ENCODE measurements at places on chromosomes 13 and 19.
A peak's percentile ranks its signal among the peaks of the same experiment; 100 is the strongest.

GRCh38 chr13:30679483-30680330 is 55.6 kb upstream of the ALOX5AP start:
- DNase-seq: peak; percentile 39

DNA sequence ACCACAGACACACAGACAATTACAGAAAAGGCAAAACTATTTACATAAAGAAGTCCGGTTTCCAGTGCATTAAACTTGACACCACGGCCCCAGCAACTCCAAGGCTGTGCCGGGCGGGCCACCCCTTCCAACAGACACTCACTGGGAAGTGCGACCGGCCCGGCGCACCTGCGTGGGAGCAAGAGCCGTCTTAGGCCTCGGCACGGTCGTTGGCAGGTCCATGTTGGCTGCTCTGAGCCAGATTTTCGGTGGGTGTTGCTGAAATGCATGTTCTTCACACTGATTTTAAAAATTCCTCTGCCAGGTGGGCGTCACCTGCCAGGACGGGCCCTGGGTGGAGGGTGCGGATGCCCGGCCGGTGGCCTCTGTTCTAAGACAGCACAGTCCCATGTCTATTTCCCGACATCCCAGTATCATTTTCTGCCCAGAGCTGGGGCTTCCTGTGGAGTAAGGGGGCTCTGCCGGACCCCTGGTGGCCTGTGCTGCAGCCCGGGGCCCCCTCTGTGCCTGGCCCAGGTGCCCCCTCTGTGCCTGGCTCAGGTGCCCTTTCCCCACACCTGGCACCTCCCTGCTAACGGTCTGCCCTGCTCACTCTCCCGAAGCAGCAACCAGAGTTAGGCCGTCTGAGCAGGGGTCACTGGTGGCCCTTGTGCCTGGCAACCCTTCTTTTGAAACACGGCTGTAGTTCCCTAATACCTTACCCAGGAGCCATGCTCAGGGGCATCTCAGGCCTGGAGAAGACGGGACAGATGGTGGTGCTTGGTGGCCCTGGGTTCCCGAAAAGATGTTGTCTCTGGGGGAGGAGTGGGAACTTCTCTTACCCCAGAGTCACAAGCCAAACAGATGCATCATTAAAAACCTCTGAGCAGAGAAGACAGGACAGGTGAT is 9.2 kb downstream of the TMEM255B start:
- DNase-seq: no peak

- DNase-seq: no peak
Measured at GRCh38 chr19:45814851-45815480, at the start of gene RSPH6A. TSS of gene RSPH6A (minus strand) at chr19:45815308. CDS start at chr19:45815176, 132 bp downstream.

- peak; percentile 65 for DNase-seq
Measured at GRCh38 chr19:55484593-55485438, at the start of gene NAT14. TSS of gene NAT14 (plus strand) at chr19:55485188. CDS start at chr19:55485709, 521 bp downstream.

DNA sequence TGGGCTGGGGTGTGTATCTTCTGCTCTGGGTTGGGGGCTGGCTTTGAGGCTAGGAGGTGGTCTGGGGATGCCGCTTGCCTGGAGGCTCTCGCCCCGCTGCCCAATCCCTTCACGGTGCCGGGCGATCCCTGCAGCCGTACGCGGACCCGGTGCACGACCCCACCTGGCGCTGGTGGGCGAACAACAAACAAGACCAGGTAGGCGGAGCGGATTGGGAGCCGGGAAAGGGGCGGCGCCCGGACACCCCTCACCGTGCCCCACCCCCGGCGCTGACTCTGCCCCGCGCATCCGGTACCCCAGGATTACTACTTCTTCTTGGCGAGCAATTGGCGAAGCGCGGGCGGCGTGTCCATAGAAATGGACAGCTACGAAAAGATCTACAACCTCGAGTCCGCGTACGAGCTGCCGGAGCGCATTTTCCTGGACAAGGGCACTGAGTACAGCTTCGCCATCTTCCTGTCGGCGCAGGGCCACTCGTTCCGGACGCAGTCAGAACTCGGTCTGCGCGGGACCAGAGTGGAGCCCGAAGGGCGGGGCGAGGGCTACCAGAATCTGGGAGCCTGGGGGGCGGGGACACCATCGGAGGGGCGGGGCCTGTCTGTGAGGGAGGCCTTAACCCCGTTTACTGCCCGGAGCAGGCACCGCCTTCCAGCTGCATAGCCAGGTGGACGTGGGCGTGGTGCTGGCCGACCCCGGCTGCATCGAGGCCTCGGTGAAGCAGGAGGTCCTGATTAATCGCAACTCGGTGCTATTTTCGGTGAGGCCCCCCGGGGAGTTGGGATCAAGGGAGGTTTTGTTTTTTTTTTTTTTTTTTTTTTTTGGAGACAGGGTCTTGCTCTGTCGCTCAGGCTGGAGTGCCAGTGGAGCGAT is 12.1 kb upstream of the PSMD8 start:
- DNase-seq: peak; percentile 21

- no peak for DNase-seq
Measured at GRCh38 chr19:9782338-9782737, 13.8 kb upstream of the ZNF846 start.

DNA sequence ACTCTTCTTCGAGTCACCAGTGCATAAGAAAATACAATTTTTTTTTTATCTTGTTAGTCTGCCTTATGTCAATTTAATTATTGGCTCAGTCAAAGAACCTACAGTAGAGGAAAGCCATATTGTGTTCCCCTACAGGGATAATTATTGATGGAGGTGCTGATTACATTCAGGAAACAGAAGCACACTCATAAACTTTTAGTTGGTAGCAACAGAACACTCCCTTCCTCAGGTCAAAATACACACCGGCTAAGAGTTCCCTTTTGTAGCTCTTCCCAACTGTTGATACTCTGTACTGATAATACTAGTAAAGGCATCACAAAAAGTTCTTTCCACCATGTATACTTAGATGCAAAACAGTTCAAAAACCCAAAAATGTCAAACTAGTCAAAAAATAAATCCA is 18.4 kb downstream of the FOXO1 start:
- DNase-seq: no peak

GRCh38 chr13:27008733-27009132 is 162.9 kb downstream of the USP12 start:
- no peak for DNase-seq
